ENCODE measurements at places on chromosomes 1 and 21. TPM values are rescaled to one million over a fixed set of nuclear protein-coding genes. Genes with fewer than 3 reads are reported as not detected.

NPHS2 gene
- not detected for total RNA-seq

RGS13 gene
- not detected for total RNA-seq

TP53BP2 gene
- 43.2 TPM for total RNA-seq

TMEM240 gene
- 7.0 TPM for total RNA-seq

IVL gene
- total RNA-seq: not detected

TTC39A gene
- total RNA-seq: 1.7 TPM

NTNG1 gene
- total RNA-seq: not detected

MRAP gene
- total RNA-seq: not detected

CFHR4 gene
- total RNA-seq: not detected

TAF5L gene
- total RNA-seq: 20.3 TPM

TAL1 gene
- total RNA-seq: 50.2 TPM

ANGPTL1 gene
- not detected for total RNA-seq

FGR gene
- not detected for total RNA-seq

ADGRB2 gene
- 3.1 TPM for total RNA-seq

NBPF10 gene
- 1.8 TPM for total RNA-seq

KANK4 gene
- not detected for total RNA-seq

ST6GALNAC3 gene
- total RNA-seq: 48.3 TPM

PLPPR4 gene
- not detected for total RNA-seq

PRR9 gene
- total RNA-seq: not detected

CFHR2 gene
- total RNA-seq: not detected

DAB1 gene
- not detected for total RNA-seq

SLAMF7 gene
- total RNA-seq: not detected

KRTAP19-3 gene
- total RNA-seq: not detected

CDC7 gene
- total RNA-seq: 11.7 TPM

ORC1 gene
- total RNA-seq: 11.0 TPM

A3GALT2 gene
- not detected for total RNA-seq

ELAPOR1 gene
- 1.1 TPM for total RNA-seq

FNBP1L gene
- total RNA-seq: 56.5 TPM

SPRR5 gene
- not detected for total RNA-seq

RIPK4 gene
- not detected for total RNA-seq

C1orf94 gene
- total RNA-seq: not detected

NDC1 gene
- 29.2 TPM for total RNA-seq

HSD11B1 gene
- total RNA-seq: not detected

EPS15 gene
- total RNA-seq: 44.8 TPM

SLC44A5 gene
- total RNA-seq: 1.6 TPM

GCSAML gene
- total RNA-seq: not detected

ETNK2 gene
- 15.5 TPM for total RNA-seq

SMAP2 gene
- 12.0 TPM for total RNA-seq

GFI1 gene
- 0.14 TPM for total RNA-seq

CD1E gene
- not detected for total RNA-seq

LRRN2 gene
- not detected for total RNA-seq

PYHIN1 gene
- total RNA-seq: not detected

AGMAT gene
- total RNA-seq: 1.1 TPM
